ENCODE measurements at places on chromosomes 1 and 21.

DNA sequence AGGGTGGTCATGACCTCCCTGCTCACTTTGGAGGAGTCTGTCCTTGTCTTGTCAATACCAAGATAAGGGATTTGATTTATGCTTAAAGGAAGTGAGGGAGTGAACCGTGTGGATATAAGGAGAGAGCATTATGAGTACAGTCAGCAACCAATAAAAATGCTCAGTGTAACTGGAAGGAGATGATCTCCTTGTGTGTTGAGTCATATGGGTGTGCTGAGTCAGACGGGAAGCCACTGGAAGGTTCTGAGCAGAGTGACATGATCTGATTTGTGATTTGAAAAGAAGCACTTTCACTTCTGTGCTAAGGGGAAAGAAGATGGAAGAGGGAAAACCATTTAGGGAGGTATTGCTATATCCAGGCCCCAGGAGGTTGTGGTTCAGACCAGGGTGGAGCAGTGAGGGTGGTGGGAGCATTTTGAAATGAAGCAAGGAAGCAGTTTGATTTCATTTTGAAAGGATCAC, 2.5 kb upstream of the BCL10 start:
- no peak for DNase-seq

DNA sequence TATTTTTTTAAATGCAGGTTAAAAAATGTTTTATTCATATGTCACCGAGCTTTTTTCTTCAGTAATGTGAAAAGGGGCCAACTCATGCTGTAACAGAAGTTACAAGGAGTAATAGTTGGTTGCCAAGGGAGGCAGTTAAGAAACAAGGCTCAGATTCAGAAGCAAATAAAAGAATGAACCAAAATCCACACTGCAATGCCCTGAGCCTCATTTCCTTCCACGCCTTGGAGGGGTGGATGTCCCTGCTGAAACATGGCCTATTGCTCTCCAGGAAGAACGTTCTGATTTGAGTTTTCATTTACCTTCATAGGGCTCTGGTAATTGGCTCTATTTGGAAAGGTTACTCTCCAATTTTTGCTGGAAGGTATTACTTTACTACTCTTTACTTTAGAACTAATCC, 24.4 kb downstream of the ALG14 start:
- DNase-seq, result no peak

- no peak for DNase-seq
Measured at GRCh38 chr1:93652323-93652949, 29.2 kb downstream of the BCAR3 start.

GRCh38 chr1:170214117-170215032, 68.6 kb downstream of the NTMT2 start:
- no peak for DNase-seq

- peak; percentile 56 for DNase-seq
Measured at GRCh38 chr1:208652296-208653160, 408.3 kb upstream of the PLXNA2 start.

GRCh38 chr1:10848109-10848684, 51.8 kb upstream of the CASZ1 start:
- DNase-seq, result no peak

DNA sequence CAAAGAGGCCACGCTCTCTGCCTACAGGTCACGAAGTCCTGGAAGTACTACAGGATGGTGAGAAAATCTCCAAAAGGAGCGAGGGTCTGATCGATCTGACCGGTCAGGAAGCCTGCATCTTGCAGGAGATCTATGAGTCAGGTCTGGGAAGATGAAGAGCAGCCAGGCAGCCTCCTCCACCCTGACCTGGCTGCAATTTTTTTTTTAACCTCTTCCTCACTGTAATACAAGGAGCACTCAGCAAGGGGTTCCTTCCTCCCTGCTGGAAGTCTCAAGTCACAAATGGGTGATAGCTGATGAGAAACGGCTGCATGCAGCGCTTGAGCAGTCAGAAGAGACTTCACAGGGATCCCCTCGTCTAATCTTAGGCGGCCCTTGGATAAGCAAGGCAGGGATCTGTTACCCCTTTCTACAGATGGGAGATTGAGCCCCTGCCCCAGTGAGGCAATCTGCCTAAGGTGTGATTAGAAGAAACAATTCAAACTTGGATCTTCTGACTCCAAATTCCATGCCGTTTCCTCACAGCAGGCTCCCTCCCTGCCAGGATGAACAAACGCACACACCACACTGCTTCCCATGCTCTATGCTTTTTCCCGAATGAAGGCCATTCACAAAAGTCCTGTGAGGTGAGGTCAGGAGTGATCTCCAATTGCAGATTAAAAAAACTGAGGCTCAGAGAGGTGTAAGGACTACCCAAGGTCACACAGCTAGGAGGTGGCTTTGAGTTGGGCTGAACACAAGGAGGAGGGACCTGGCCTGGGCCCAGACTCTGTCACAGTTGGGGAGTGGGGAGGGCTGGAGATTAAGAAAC, 48.3 kb downstream of the ECE1 start:
- DNase-seq, result no peak

GRCh38 chr1:21659099-21659923, 9.8 kb downstream of the RAP1GAP start:
- peak; percentile 60 for DNase-seq

- DNase-seq, result no peak
Measured at GRCh38 chr1:213008564-213008963, 7.1 kb downstream of the ANGEL2 start.

- no peak for DNase-seq
Measured at GRCh38 chr1:100366209-100366525, 13.9 kb downstream of the CDC14A start.

All from globus pallidus (tissue), 1 donor.